ENCODE measurements at places on chromosomes 12 and 14. TPM values are rescaled to one million over a fixed set of nuclear protein-coding genes. Genes with fewer than 3 reads are reported as not detected.

DNA sequence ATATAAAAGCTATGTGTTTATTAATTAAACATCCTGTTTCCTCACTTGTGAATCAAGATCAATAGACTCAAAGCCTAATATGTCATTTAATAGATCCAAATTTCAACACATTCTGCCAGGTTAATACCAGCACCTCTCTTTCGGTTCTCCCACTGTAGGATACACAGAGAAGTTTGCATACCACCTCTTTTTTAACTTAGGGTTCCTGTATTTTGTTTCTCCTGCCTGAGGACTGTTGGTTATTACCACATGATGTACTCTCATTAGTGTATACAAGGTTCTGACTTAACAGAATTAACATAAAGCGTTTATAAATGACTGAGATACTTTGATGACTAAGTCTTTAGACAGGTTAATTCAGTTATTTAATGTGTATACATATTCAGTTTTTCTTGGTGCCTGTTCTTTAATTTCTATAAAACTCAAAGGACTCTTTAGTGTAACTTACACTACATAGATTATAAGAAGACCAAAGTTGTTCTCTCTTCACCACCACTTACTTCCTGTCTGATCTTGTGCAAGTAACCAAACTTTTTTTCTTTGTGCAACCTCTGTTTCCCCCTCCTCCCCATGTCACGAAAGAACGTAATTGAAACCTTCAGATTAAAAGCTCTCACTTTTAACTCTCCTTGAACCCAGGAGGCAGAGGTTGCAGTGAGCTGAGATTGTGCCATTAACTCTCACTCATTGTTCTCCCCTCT lies 89.8 kb upstream of the DNM1L start:
- DNase-seq, result no peak

CLEC4D gene
- not detected for total RNA-seq

DNA sequence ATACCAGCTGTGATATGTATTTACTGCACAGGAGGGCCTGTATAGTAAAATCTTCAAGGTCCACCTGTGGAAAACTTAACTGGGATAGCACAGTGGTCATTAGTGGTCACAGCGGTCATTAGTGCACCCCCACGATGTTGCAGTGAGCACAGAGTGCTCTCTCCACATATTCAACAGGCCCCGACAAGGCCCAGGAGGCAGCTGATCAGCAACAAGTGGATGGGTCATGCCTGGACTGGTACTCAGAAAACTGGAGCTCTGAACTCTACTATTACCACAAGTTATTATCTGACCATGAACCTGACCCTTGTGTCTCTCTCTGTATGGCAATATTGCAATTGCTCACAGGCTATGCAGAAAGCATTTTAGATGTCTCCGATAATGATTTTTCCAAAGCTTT lies 129.5 kb downstream of the SLC35F4 start:
- DNase-seq, result no peak

P2RX2 gene
- total RNA-seq, result not detected

DNA sequence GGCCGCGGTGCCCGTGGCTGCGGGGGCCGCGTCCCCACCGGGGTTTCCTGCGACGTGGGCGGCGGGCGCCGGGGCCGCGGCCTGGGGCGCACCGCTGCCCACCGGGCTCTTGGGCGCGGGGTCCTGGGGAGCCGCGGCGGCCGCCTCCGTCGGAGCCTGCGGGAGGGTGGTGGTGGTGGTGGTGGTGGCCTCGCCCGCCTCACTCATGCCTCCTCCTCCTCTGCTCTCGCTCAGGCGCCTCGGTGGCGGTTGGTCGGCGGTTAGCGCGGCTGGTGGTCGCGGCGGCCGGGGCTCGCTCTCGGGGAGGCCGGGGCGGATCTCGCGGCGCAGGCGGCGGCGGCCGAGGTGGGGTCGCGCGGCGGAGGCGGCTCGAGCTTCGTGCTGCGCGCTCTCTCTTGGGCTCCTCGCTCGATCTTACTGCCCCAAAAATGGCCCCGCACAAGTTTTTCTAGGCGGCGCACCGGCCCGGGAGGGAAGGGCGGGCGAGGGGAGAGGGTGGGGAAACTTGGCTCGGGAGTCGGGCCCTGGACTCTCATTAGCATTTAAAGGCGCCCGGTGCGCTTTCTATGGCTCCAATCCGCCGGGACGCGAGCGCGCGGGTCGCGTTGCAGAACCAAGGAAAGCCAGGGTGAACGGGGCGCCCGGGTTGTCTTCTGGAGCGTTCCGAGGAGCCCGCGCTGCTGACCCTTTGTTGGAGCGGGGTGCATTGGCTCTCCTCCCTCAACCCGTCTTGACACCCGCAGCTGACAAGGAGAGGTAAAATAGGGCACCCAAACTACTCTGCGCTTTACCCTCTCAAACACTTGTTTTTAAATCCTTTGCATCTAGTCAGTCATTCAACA lies at the start of gene YBX3:
TSS of gene YBX3 (minus strand) at position 419 of the 842 bp plus-strand sequence. CDS start at position 207, 212 bp downstream.
- peak; percentile 94 for DNase-seq
